ENCODE measurements at places on chromosomes 7 and 10. TPM values are rescaled to one million over a fixed set of nuclear protein-coding genes. Genes with fewer than 3 reads are reported as not detected.

The TCAF2 gene
- 4.2 TPM for total RNA-seq

The CABCOCO1 gene
- not detected for total RNA-seq

- DNase-seq = no peak
Observed at GRCh38 chr10:93513091-93513490, 16.7 kb downstream of the CEP55 start.

- no peak for DNase-seq
Observed at GRCh38 chr7:71784781-71785180, 627.4 kb downstream of the CALN1 start.

GRCh38 chr7:120993553-120994191, 5.2 kb downstream of the CPED1 start:
- peak; percentile 50 for DNase-seq

- no peak for DNase-seq
Observed at GRCh38 chr10:31937371-31937770, 8.7 kb upstream of the ARHGAP12 start.

The MPP7 gene
- 0.24 TPM for total RNA-seq

DNA sequence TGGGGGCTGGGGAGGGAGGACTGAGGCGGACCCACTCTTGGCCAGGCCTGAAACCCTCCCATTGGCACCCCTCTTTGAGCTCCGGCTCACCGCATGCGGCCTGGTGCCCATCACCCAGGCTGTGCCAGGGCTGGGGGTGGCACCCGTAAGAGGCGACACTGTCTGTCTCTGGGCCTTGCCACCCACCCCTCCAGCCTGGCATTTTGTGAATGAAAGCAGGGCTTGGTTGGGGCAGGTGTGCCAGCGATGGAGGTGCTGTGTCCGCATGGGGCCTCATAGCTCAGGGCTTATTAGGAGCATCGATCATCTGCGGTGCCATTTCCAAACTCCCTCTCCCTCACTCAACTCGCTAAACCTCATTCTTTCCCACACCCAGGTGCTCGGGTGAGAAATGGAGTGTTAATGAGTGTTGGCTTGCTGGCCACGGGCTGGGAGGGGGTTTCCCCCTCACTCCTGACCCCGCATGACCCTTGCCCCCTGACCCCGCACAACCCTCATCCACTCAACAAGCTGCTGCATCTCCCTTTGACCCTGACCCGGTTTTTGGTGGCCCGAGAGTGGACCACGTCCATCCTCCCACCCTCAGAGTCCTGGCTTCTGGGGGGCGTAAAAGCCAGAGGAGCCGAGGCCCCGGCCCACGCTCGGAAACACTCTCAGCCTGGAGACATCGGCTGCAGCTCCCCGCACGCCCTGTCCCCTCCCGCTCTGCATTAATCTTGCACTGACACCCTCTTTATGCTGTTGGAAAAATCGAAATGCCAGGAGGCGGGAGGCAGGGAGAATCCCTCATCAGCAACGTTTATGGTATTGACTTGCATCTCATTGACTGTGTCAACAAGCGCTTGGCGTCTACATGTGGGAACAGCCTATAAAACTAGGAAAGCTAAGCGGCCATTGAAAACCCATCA, 161.2 kb downstream of the DNAJB6 start:
- no peak for DNase-seq

The ELMO1 gene
- total RNA-seq = 0.29 TPM

DNA sequence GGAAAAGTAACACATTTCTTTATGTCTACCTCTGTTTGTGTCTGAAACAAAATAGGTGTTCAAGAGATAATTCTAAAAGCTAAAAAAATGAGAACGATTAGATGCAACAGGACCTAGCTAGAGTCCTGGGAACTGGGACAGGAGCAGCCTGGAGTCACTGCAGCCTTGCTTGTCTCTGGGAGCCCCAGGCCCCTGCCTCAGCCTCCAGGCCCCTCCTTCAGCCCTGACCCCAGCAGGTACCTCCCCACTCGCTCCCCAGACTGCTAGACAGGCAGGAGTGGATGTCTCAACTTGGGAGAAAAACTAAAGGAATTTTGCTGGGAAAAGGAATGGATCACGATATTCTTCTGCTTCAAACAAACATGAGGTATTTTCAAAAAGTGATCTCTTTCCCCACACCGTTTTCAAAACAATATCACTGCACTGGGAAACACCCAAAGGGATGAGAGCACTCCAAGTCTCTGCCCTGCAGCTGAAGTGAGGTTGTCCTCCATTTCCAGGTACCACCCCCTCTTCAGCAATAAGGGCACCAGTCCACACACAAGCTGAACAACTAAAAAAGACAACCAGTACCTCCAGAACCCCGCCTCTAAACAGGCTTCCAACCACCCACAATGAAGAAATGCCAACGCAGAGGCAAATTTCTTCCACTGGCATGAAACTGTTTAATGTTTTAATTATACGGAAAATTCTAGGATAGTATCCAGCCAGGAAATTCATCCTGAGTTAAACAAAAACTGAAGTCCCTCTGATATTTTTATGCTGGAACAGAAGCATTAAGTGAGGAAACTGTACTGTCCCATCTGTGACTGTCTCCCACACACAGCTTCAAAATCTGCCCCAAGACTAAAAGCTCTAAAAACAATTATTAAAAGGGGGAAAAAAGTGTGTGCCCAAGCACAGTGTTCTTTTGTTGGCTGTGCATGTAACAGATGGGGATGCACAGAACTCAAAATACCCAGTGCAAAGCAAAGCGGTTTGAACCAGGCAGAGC, 47.2 kb downstream of the XPNPEP1 start:
- DNase-seq = no peak

- DNase-seq = no peak
Observed at GRCh38 chr10:129546106-129546505, 79.1 kb downstream of the MGMT start.

The HOXA10 gene
- total RNA-seq = 18.7 TPM

DNA sequence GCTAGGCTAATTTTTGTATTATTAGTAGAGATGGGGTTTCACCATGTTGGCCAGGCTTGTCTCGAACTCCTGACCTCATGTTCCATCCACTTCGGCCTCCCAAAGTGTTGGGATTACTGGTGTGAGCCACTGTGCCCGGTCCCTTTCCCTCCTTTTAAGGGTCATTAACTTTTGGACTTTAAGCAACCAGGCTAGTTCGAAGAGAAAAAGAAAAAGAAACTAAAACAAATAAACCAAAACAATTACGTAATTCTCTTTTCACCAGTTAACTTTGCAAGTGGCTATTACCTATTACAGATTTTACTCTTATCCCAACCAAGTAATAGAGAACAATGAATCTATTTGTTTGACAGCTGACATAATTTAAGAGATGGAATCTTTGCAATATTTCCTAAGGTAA, 72.8 kb upstream of the SEMA3C start:
- no peak for DNase-seq

GRCh38 chr10:125722811-125723210, 3.3 kb downstream of the EDRF1 start:
- DNase-seq = no peak

The TEX36 gene
- total RNA-seq = not detected

DNA sequence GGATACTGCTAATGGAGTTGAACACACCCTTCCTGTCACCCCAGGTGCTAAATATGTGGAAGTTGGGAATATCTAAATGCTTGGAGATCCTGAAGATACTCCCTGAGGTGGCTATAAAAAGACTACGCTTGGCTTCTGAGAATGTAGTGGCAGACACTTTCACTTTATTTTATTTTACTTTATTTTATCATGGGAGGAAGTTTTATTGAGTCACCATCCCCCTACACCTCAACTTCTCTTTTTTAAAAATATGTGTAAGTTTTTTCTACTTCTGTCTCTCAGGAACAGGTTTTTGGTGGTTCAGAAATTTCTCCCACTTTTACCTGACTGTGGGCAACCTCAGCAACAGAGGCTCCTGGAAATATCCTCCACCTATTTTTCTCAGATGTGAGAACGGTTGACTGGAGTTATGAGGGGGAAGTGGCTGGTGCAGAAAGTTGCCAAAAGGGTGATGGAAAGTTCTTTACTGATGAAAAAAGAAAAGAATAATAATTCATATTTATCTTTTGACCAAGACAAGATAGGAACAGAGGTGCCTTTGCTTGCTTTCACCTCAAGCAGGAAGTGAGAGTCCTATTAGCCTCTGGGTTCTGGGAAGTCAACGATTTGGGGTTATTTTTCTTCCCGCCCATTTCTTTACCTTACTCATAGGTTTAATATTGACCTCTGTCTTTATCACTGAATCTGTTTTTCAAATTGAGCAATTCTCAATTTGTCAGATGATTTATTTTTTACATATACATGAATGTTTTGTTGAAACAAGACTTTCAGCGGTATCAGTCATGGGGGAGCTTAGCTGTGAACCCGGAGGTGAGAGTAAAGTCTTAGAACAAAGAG, 103.6 kb downstream of the AHR start:
- DNase-seq = no peak

DNA sequence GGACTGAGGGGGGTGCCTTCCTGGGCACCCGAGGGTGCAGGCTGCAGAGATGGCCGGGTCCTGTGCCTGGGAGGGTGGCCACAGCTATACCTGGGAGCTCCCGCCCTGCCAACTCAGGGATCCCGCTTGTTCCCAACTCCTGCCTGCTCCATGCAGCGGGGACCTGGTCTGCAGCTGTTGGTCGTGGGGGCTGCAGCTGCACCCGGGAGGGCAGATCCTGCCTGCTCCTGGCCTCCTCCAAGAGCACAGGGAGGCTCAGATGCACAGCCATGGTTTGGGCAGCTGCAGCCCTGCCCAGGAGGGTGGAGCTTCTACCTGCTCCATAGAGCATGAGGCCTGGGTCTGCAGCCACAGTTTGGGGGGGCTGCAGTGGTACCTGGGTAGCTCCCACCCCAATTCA, 13.3 kb upstream of the TCTN3 start:
- no peak for DNase-seq
